Foreskin keratinocyte (primary cell): ENCODE measurements at places on chromosomes 5 and 9. TPM values are rescaled to one million over a fixed set of nuclear protein-coding genes. Genes with fewer than 3 reads are reported as not detected.

The ZNF483 gene
- total RNA-seq: 1.8 and 2.3 TPM in 2 replicates

The NOXA1 gene
- 0.39 and 0.88 TPM in 2 replicates for total RNA-seq

The PTPN3 gene
- total RNA-seq: 14.4 and 19.5 TPM in 2 replicates

The CFAP77 gene
- not detected in 2 replicates for total RNA-seq

The TRPM3 gene
- total RNA-seq: not detected in 2 replicates

The NR5A1 gene
- not detected in 2 replicates for total RNA-seq

The POU5F2 gene
- 0.07 and 0.14 TPM in 2 replicates for total RNA-seq

The TPD52L3 gene
- total RNA-seq: not detected in 2 replicates

The LURAP1L gene
- 3.6 TPM in 2 replicates for total RNA-seq

The AMBP gene
- total RNA-seq: not detected in 2 replicates

The HSPA4 gene
- total RNA-seq: 134 and 163 TPM in 2 replicates

The GABRA6 gene
- not detected in 2 replicates for total RNA-seq

The JAK2 gene
- total RNA-seq: 5.3 and 6.4 TPM in 2 replicates

The PRR16 gene
- total RNA-seq: 0.07 TPM in 1 of 2 replicates, not detected in the other

The TMEM161B gene
- total RNA-seq: 10.7 and 11.4 TPM in 2 replicates

The FOXD4L6 gene
- not detected in 2 replicates for total RNA-seq

The ADAMTS12 gene
- 0.14 and 0.41 TPM in 2 replicates for total RNA-seq

The FOXD4L4 gene
- not detected in 2 replicates for total RNA-seq

The CDC20B gene
- not detected in 2 replicates for total RNA-seq

The DPP7 gene
- 35.0 and 54.2 TPM in 2 replicates for total RNA-seq

The FGF1 gene
- 0.65 and 1.0 TPM in 2 replicates for total RNA-seq
